ENCODE measurements at places on chromosomes 12 and 14.

DNA sequence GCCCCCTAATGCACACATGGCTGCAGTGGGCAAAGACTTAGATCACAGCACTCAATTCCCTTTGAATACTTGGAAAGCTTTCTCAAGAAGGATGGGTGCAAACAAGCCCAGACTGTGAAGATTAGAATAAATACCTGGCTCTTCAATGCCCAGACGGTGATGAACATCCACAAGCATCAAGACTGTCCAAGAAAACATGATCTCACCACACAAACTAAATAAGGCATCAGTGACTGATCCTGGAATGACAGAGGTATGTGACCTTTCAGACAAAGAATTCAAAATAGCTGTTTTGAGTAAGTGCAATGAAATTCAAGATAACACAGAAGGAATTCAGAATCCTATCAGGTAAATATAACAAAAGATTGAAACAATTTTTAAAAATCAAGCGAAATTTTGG, 43.8 kb upstream of the ZDHHC17 start:
- no peak for DNase-seq

DNA sequence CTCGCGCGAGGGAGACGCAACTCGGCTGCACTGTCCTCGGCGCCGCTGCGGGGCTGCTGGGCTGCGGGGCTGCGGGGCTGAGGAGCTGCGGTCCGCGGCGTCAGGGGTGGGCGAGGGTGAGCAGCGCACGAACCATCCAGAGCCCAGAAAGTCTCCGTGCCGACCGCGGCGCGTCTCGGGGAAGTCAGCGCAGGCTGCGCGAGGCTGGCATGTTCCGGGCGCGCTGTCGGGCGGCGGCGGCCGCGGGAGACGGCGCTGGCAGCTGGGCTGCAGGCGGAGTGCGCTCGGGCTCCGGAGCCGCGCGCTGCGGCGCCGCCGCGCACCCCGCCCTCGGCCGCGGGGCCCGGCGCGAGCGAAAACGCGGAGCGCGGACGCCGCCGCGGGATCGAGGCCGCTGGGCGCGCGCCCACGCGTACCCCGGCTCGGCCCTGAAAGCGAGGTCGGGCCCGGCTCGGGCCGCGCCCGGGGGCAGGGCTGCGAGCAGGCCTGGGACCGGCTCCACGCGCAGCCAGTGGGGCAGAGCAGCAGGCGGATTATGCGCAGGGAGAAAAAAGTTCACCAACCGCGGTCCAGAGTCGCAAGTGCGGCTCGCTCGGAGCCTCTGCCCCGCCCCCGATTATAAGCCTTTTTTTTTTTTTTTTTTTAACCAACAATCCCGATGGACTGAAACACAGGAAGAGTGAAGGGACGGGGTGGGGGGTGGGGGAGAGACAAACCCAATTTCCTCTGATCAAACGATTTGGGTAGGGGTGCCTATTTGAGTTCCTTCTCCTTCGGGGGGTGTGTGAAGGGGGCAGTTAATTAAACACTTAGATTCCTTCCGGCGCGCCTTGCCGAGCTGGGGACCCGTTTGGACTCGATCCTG, at the start of gene PRICKLE1:
PRICKLE1 (minus strand) TSS at position 282 of the 865 bp plus-strand sequence. CDS start 117,230 bp downstream, outside the sequence.
- peak; percentile 17 for DNase-seq

DNA sequence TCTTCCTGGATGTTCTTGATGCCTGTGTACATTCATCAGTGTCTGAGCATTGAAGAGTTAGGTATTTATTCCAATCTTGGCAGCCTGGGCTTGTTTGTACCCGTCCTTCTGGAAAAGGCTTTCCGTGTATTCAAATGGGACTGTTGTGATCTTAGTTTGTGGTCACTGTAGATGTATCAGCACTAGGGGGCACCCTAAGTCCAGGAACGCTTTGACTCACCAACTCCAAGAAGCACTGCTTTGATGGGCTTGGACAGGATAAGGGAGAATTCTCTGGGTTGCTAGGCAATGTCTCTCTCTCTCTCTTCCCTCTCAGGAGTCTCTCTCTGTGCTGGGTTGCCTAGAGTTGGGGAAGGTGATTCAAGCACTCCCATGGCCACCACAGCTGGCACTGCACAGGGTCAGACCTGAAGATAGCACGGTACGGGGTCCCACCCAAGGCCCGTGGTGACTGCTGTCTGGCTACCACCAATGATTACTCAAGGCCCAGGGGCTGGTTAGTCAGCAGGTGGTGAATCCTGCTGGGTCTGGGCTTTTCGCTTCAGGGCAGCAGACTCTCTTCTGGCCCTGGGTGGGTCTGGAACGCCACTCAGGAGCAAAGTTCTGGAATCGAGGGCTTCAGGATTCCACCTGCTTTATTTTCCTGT, 211.1 kb upstream of the RGS6 start:
- DNase-seq, result peak; percentile 54

GRCh38 chr12:15268927-15269552, 47.8 kb upstream of the RERG start:
- DNase-seq, result peak; percentile 56

GRCh38 chr12:132771126-132771838, 9.7 kb upstream of the ANKLE2 start:
- peak; percentile 75 for DNase-seq

GRCh38 chr12:66929121-66929520, 250.2 kb upstream of the GRIP1 start:
- peak; percentile 58 for DNase-seq

DNA sequence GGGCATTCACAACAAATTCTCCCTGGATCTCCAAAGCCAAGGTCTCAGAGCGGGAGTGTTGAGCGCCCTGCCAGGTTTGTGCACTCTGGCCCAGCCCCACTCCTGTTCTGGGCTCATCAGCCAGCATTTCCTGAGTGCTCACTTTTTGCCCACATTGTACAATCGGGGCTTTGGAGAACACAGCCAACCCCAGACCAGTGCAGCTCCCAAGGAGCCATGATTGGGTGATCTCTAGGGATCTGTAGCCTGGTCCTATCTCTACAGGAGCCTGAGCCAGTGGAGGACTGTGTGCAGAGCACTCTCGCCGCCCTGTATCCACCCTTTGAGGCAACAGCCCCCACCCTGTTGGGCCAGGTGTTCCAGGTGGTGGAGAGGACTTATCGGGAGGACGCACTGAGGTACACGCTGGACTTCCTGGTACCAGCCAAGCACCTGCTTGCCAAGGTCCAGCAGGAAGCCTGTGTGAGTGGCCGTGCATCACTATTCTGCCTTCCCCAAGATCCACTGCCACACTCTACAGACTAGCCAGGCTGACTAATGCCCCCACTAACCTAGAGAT, 2.8 kb downstream of the ARHGEF40 start:
- DNase-seq, result no peak

DNA sequence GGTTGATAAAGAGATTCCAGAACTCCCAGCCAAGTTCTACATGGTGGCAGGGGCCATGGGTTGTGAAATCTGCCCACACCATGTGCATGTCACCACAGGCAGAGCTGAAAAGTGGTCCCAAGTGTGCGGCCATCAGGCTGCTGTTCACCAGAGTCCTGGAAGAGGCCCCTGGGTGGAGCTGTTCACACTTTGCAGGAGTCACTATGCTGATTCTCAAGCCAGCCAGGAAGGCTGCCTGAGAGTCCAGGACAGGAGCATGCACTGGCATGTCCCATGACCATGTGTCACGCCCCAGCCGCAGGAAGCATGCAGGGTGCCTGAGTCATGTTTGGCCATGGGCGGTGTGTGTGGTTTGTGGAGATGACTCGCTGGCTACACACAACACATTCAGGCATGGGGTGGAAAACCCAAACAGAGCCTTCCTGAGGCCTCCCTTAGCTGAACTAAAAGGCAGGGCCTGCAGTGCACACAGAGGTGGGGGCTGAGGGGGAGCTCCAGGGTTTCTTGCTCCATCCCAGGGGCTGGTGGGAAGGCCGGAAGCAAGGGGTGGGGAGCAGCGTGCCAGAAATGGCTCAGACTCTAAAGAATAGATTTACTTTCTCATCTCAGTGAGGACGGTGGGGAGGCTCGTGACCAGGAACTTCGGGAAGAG, 19.4 kb downstream of the ABCB9 start:
- DNase-seq, result peak; percentile 96

- no peak for DNase-seq
These were observed 3.4 kb downstream of the ASCL1 start for GRCh38 chr12:102960766-102961465.

- no peak for DNase-seq
These were observed 54.6 kb upstream of the PTGR2 start for GRCh38 chr14:73796893-73797542.

- no peak for DNase-seq
These were observed 171.4 kb downstream of the EMP1 start for GRCh38 chr12:13367973-13368372.

- peak; percentile 56 for DNase-seq
These were observed 837.6 kb downstream of the VRK1 start for GRCh38 chr14:97634751-97635150.

DNA sequence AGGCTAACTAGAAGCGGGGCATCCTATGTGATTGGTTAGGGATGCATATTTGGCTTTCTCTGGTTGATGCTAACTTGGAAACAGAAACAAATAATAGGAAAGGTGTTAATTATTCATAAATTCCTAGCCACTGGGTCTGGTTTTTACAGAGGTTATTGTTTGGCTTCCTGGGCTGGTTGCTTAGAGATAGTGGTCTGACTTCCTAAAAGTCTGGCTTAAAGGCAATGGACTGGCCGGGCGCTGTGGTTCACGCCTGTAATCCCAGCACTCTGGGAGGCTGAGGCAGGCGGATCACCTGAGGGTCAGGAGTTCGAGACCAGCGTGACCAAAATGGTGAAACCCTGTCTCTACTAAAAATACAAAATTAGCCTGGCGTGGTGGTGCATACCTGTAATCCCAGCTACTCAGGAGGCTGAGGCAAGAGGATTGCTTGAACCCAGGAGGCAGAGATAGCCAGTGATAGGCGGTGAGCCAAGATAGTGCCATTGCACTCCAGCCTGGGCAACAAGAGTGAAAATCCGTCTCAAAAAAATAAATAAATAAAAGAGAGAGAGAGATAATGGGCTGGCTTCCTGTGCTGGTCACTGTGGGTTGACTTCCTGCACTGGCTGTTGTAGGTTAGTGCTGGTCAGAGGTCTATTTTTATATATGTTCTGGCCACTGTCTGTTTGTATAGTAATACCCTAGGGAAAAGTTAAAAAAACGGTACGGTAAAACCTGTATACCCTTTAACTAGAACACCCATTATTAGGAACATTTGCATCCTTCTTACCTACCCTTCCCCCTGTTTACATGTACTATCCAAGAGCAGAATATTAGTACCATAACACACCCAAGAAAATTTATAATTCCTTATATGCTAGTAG, 24.1 kb downstream of the OR6S1 start:
- no peak for DNase-seq

DNA sequence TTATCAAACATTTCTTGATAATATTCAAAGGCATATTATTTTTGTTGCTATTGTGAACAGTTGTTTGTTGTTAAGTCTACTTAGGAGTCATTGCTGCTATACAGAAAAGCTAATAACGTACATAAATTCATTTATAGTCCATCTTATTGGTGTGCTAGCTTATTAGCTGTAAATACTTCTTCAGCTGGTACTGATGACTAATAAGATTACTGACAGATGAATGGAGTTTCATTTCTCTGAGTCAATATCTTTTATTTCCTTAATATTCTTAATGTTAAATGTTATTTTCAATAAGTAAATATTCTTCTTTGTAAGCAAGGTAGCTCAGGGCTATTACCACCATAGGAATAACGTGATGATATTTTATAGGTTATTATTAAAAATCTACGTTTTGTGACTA, 139.4 kb upstream of the SLCO1C1 start:
- DNase-seq, result no peak

GRCh38 chr14:100761481-100761880, 34.8 kb downstream of the DLK1 start:
- DNase-seq, result no peak

GRCh38 chr12:22043943-22044342, 2.1 kb upstream of the CMAS start:
- no peak for DNase-seq

GRCh38 chr14:89992273-89992672, 36.5 kb downstream of the TDP1 start:
- DNase-seq, result no peak

- DNase-seq, result no peak
These were observed 2.7 kb downstream of the NCKAP5L start for GRCh38 chr12:49825360-49825970.

DNA sequence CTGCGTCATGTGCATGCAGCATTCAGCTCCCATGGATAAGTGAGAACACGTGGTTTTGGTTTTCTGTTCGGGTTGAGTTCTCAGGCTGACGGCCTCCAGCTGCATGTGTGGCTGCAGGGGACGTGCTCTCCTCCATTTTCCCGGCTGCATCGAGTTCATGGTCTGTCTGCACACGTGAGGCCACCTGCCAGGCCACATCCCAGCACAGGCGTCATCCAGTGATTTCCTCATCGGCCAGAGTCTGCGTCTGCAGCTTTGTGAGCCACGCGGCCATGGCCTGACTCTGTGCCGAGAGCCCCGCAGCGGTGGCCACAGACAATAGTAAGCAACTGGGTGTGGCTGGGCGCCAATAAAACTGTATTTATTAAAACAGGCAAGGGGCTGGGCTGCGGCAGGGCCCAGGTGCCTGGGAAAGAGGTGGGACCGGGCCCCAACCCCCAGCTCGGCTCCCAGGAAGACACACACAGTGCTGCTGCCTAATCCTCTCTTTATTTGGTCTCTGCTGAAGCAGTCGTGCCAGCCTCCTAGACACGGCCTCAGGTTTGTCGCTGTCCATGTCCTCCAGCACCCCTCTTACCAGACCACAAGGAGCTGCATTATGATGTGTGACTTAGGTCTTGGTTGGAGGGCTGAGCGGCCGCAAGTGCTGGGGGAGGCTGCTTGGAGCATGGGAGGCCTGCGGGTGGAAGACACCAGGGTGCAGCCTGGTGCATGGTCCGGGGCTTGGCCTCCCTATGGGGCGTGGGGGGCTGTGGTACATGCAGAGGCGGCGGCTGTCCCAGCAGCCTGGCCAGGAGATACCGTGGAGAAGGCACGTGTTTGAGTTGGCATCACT, 52.0 kb downstream of the NOC4L start:
- DNase-seq, result no peak

DNA sequence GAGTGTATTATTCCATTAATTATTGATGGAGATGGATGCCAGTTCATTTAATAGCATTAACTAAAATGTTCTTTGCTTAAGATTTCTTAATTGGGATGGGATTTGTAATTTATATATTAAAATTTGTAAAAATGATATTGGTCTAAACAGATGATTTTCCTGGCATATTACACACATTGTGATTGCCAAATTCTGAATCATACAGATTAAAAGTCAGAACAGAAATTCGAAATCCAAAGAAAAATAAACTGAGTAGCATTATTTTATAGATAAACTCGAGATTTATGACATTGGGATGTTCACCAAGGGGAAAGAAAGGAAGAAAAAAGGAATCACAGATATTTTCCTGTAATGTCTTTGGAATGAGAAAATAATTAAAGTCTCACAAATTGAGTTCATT, 481.1 kb downstream of the CCER1 start:
- no peak for DNase-seq

DNA sequence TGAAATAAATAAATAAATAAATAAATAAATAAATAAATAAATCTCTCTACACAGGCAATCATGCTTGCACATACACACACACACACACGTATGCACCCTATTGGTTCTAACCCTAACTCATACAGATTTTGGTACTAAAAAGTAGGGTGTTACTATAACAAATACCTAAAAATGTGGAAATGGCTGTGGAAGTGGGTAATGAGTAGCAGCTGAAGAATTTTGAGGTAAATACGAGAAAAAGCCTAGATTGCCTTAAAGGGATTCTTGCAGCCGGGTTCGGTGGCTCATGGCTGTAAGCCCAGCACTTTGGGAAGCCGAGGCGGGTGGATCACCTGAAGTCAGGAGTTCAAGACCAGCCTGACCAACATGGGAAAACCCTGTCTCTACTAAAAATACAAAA, 15.7 kb upstream of the SLC2A3 start:
- DNase-seq, result no peak

Data from activated naive CD4-positive, alpha-beta T cell treated with anti-CD3 and anti-CD28 coated beads for 36 hours (primary cell).